Activated T-cell treated with anti-CD3 and anti-CD28 coated beads for 48 hours (primary cell): ENCODE measurements at places on chromosomes 3 and 15.

GRCh38 chr15:64751464-64751863 is 23.9 kb downstream of the RBPMS2 start:
- no peak for DNase-seq

DNA sequence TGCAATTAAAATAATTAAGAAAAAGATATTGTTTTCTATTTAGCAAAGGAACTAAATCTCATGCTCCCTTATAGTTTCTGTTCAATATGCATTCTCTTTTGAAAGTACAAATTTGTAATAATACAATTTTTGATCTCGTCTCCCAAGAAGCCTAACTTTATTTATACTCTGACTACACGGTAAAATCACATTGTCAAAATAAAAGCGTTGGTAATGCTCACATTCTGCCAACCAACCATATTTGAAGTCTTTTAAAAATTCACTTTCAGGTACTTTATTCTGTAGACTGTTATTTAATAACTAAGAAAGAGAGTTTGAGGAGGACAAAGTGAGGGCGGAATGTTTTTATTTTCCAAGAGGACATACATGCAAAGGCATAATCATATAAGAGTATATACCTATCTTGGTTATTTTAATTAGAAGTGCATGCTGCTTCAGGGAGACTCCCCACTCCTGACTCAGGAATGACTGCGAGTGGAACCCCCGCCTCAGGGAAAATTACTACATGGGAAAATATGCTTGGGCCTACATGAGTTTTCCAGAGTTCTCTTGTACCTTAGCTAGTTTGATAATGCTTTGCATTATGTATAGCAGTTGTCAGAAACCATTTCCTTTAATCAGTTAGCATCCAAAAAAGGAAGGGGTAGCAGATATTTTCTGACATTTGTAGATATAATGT is 19.3 kb downstream of the MBNL1 start:
- no peak for DNase-seq

- DNase-seq: no peak
These were observed 215.7 kb upstream of the CFAP20DC start for GRCh38 chr3:59265566-59265965.

DNA sequence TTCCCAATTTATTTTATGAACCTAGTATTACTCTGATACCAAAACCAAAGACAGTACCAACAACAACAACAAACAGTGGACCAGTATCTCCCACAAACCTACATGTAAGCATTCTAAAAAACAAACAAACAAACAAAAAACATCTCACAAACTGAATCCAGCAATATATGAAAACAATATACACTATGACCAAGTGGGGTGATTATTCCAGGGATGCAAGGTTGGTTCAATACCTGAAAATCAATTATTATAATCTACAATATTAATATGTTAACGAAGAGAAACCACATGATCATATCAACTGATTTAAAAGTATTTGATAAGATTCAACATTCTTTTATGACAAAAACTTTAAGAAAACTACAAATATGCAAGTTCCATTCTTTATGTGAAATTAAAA is 391.3 kb downstream of the MAGI1 start:
- DNase-seq: no peak
